ENCODE measurements at places on chromosomes 2 and 18.

- no peak for DNase-seq
Measured at GRCh38 chr2:118539290-118539689, 308.2 kb downstream of the EN1 start.

- DNase-seq, result no peak
Measured at GRCh38 chr2:137255990-137256389, 490.6 kb downstream of the THSD7B start.

DNA sequence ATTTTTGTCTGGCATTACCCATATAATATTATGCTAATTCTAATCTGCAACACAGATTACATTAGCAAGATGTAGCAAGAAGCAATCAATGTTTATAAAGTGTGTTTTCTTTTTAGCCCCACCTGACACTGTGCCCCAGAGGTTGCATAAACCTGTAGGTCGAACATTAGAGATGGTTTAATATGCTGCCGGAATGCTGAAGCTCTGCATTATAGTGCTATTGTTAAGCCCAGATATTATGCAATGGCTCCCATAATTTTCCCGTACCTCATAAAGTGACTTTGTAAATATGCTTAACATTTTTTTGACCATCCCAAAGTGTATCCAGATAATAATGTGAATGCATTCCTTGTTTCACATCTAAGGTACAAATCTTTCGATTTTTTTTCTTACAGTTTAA lies 109.3 kb upstream of the MAP4K3 start:
- DNase-seq, result no peak

GRCh38 chr2:221437056-221437455 lies 135.0 kb downstream of the EPHA4 start:
- no peak for DNase-seq

DNA sequence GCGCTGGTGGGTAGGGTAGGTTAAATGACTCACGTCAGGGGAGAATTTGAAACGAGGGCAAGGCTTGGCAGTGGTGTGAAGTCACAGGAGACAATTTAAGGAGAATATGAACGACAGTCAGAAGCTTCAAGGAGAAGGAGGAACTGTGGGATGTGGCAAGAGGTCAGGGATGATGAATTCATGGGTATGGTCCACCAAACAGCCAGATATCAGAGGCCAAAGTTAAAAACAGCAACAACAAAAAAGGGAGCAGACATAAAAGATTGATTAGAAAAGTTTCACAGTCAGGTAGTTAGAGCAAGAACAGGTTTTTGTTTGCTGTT lies 1.4 kb upstream of the ZNF396 start:
- DNase-seq, result no peak

- no peak for DNase-seq
Measured at GRCh38 chr2:101559551-101559950, 84.6 kb upstream of the RFX8 start.

GRCh38 chr2:125746321-125747164 lies 909.4 kb upstream of the GYPC start:
- DNase-seq, result no peak

DNA sequence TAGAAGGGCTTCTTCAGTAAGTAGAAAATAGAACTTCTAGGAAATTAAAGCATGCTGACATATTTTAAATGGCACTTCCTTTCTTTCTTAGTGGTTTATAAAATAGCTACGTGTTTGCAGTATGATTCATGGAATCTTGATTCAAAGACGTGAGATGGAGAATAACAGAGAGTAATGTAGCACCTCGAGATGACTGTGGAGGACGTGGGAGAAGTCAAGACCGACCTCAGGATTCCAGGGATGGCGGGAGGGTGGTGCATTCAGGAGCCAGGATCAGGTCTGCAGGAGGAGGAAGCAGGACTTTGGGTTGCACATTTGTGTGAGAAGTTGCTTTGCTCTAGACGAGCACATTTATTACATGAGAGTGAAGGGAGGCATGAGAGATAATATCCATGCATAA lies 56.0 kb downstream of the DCDC2C start:
- DNase-seq, result no peak

DNA sequence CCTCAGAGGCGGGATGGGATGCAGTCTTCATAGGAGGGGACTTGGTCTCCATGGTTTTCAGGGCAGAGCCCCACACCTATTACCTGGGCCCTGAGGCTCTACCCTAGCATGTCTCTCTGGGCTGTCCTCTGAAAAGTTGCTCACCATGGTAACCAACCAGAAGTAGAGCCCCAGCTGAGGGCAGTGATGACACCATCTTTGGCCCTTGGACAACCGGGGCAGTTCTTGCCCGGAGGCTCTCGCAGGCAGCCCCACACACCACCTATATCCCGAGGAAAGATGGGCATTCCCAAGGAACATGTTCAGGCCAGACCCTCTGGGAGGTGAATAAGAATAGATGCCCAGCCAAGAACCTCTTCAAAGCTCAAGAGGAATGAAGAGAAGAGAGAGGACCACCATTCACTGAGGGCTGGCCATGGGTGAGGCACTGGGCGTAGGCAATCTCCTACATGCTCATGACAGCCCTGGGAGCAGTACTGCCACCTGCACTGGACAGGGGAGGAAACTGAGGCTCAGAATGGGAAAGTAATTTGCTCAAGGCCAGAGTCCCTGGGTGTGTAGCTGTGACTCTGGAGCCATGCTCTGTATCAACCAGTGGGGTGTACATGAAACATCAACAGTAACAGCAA lies 72.5 kb downstream of the HS1BP3 start:
- DNase-seq, result no peak

- peak; percentile 70 for DNase-seq
Measured at GRCh38 chr18:2654928-2655177, 673 bp upstream of the SMCHD1 start.

DNA sequence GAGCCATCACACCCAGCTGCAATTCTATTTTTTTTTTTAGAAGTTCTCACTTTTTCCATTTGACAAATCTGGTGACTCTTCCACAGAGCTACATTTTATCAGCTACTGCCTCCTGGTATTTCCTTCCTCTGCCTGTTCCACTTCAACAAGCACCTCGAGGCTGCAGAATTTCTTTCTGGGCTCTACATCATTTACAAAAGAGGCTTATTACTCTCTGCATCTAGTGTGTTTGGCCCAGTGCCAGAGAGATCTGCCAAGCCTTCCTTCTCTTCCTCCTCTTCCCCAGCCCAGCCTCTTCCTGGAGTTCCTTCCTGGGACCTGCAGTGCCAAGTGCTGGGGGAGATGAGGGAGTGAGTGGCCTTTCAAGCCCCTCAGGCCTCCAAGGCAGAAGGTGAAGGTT lies 119.6 kb upstream of the ITGA6 start:
- DNase-seq, result no peak

DNA sequence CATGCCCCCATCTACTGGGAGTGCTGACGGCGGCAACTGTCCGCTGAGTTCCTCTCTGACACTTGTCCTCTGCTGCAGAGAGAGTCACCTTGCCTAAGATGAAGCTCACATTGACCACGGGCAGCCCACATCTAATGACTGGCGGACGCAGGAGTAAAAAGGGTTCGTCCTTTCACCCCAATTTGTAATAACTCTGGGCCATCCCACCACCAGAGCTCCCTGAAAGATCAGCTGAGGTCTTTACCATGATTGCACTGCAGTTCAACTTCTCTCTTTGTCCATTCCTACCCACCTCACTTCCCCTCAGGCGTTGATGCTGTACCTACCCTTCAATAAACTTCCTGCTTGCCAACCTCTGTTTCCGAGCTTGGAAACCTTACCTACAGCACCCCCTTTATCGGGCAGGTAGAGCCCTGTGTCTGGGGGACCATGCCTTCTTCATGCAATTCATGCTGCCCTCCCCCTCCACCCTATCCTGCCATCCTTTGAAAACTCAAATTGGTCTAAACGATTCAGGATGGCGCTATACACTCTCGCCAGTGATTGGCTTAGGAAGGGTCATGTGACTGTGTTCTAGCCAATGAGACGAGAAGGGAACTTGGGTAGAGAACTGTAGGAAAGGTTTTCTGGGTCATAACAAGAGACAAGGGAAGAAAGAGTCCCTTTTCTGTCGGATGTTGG lies 10.3 kb upstream of the B3GNT2 start:
- DNase-seq, result no peak

GRCh38 chr2:74778381-74779264 lies 55.3 kb upstream of the HK2 start:
- no peak for DNase-seq

- DNase-seq, result no peak
Measured at GRCh38 chr2:31075431-31075830, 62.8 kb downstream of the GALNT14 start.

DNA sequence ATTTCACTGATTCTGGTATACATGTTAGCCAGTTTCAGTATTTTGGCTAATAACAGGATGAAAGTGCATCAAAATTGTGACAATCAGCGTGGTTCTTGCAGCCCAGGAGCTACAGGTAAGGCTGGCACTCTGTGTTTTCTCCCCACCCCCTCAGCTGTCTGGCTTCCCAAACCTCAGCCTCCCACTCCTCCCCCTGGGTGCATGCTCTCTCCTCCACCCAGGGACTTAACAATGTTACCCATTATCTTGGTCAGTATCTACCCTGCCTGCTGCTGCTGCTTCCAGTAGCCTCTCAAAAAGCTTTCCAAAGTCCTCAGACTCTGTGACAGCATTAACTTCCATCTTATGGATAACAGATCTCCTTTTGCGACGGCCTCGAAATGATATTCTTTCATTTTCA lies 41.0 kb downstream of the TRABD2A start:
- DNase-seq, result no peak

GRCh38 chr18:8703781-8704301 lies 1.5 kb upstream of the MTCL1 start:
- no peak for DNase-seq

DNA sequence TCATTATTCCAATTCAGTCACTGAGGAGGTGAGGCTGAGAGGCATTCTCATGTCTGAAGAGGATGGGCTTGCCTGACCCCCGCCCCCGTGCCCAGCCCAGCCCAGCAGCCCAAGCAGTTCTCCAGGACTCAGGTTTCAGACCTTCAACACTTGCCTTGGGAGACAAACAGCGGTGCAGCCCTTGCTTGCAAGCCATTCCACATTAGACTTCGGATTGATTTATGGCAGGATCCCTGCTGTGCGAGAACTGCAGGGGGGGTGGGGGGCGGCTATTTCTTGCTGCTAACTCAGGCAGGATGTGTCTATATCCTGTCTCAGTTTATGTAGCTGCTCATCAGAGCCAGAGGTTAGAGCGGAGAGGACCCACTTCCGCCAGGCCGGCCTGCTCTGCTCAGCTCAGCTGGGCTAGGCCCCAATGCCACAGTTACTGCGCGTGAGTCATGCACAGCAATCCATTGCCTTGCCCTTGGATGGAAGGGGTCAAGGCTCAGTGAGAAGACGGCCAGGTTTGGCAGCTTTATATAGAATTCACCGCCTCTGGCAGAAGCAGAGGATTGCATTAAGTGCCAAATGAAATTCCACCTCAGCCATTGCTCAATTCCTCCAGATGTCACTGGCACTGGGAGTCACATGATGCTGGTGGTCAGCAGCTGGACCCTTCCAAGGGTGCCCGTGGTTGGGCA lies 1.8 kb downstream of the GYPC start:
- DNase-seq, result peak; percentile 83

DNA sequence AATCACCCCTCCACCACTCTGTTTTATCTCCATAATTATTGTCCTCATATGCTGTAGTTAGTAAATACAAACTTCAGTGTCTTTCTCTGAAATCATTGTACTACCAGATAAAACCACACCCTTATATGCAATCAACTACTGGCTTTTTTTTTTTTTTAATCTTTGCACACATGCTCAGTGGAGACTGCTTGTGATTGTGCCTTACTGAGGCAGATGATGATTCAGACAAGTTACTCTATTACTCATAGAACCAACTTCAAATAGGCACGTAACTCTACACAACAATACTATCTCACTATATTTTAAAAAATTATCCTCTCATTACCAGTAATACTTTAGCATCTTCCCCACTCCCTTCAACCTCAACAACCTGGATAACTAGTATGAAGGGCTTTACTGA lies 1278.4 kb upstream of the PIK3C3 start:
- DNase-seq, result no peak

- DNase-seq, result no peak
Measured at GRCh38 chr2:39411181-39411944, 25.7 kb downstream of the MAP4K3 start.

- no peak for DNase-seq
Measured at GRCh38 chr2:56474412-56475158, 290.8 kb downstream of the CCDC85A start.

- no peak for DNase-seq
Measured at GRCh38 chr2:157785866-157786662, 90.1 kb downstream of the ACVR1 start.

DNA sequence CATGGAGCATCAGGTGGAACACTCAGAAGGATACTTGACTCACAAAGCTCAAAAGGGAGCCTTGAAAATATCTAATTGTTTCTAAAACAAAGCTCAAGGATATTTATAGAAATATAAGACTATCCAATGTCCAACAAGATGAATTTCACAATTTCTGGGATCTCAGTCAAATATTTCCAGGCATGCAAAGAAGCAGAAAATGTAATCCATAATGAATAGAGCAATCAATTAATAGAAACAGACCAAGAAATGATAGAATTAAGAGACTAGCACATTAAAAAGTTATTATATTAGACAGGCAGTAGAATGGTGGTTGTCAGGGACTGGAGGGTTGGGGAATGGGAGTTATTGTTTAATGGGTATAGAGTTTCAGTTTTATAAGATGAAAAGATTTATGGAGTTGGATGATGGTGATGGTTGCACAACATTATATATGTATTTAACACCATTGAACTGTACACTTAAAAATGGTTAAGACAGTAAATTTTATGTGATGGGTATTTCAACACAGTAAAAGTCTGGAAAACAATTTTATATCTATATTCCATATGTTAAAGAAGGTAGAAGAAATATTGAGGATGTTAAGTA lies 189.9 kb upstream of the PIEZO2 start:
- DNase-seq, result no peak

DNA sequence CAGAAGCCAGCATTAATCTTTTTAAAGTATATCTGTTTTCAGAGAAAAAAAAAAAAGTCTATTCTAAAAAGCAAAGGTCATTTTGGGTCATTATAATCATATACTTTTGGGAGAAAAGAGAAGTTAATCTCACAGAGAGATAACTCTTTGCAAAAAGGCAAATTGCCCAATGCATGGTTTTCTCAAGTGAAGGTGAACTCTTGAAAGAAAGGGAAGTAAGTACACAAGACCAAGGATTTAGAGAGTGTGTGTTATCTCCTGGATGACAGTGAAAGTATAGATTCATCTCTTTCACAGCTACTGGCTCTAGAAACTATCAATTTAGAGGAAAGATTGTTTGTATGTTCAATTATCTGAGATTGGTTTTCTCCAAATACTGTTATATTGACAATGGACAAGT lies 151.4 kb downstream of the CD8B2 start:
- no peak for DNase-seq

- no peak for DNase-seq
Measured at GRCh38 chr2:109396202-109397180, 217.3 kb downstream of the SEPTIN10 start.

DNA sequence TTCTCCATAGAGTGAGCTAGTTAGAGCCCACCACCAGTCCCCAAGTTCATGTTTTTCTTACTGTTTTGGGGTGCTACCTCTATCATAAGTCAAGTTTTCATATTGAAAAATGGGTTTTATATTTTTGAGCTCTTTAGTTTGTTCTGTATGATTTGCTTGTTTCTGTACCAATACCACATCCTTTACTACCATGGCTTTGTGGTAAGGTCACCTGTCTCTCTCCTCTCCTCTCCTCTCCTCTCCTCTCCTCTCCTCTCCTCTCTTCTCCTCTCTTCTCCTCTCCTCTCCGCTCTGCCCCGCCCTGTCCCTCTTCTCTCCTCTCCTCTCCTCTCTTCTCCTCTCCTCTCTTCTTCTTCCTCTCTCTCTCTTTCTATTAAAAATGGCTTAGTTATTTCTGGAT lies 22.1 kb upstream of the LBH start:
- DNase-seq, result no peak

- no peak for DNase-seq
Measured at GRCh38 chr2:60391649-60392375, 161.6 kb downstream of the BCL11A start.

Data from T-helper 2 cell treated with Interferon-gamma antibody and Interleukin-4, amounts not matched to agents 5 μg/mL and 100 μg/mL, for 36 hours (primary cell).